Activated T-cell treated with anti-CD3 and anti-CD28 coated beads for 4 hours (primary cell): ENCODE measurements at places on chromosomes 7 and 10.

GRCh38 chr7:8109196-8110022 lies 140.8 kb downstream of the GLCCI1 start:
- DNase-seq, result no peak

DNA sequence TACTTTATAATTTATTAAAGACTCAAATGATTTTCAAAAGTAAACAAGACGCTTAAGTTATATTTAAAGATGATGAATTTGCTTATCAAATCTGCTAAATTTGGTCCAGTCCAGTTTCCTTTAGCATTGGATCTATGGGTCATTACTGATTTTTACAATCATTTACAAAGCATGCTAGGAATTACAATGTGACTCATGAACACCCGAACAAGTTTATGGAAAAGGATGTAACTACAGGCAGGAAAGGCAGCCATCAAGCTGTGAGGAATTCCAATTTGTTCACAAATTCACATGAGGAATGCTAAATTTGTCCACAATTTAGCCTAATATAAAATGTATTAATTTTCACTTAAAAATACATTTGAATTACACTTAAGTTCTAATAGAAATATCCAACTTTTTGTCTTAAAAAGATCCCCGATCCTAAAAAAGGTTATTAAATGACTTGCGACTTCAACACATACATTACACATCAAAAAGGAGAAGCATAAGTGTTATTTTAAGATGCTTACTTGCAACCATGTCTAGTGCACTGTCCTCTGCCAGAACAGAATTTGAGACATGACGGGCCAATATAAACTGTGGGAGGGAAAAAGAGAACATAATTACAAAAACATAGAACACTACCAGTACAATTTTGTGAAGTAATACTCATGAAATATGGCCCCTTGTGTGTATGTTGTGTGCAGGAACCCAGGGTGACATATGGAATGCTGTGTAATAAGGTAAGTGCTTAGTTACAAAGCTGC lies 194.2 kb upstream of the SLC26A5 start:
- DNase-seq, result no peak

GRCh38 chr7:36762394-36762793 lies 38.1 kb upstream of the AOAH start:
- DNase-seq, result no peak

DNA sequence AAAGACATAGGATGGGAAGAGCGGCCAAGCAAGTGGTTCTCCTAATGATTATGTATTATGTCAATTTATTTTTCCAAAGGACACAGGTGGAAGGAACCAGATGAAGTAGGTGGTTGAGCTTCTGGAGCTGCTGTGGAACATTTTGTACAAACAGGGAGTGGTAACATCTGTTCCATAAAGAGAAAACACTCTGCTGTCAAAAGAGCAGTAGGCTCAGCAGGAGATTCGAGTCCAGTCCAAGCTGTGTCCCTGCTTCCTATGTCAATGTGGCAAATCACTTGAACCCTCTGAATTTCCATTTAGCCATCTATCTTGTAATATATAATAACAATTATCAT lies 448.0 kb upstream of the ANKRD30A start:
- no peak for DNase-seq

- DNase-seq, result no peak
Observed at GRCh38 chr7:25392588-25393338, 164.5 kb upstream of the NPVF start.

- DNase-seq, result no peak
Observed at GRCh38 chr10:7969623-7970022, 84.9 kb upstream of the GATA3 start.

- no peak for DNase-seq
Observed at GRCh38 chr7:80110376-80110775, 24.3 kb upstream of the GNAI1 start.

GRCh38 chr7:72493850-72494661 lies 81.9 kb upstream of the CALN1 start:
- DNase-seq, result peak; percentile 20

GRCh38 chr10:50275650-50276235 lies 24.4 kb upstream of the ASAH2 start:
- no peak for DNase-seq
